Activated naive CD4-positive, alpha-beta T cell treated with anti-CD3 and anti-CD28 coated beads, Interleukin-2, amount 50 U/mL, for 72 hours (primary cell): ENCODE measurements at places on chromosomes 1 and 21.
A peak's percentile ranks its signal among the peaks of the same experiment; 100 is the strongest.

GRCh38 chr1:160205242-160206035 is at the start of gene PEA15:
PEA15 (plus strand) TSS chr1:160205384; CDS start chr1:160211545, 6,161 bp downstream.
- peak; percentile 65 for DNase-seq

GRCh38 chr1:63969441-63969901 is 195.7 kb downstream of the ROR1 start:
- DNase-seq: no peak

GRCh38 chr1:247300491-247301175 is 31.0 kb downstream of the ZNF496 start:
- no peak for DNase-seq

- DNase-seq: peak; percentile 44
These were observed 3.7 kb downstream of the TCHH start for GRCh38 chr1:152111515-152111968.

DNA sequence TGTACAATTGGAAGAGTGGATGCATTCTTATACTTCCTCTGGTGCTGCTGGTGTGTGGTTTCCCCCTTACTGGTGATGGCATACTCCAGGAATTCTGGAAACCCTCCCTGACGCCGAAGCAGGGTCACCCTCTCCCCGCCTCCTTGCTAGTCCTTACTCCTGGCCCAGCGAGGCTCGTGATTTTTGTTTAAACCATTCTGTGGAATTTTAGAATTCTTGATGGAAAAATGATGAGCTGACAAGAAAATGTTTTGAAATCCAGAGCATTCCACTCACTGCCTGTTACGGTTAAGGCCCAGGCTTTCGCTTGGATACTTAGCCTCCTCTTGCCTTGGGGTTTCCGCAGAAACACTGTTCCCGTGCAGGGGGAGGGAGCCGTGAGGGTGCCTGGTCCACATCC is 41.1 kb downstream of the IL6R start:
- DNase-seq: no peak

DNA sequence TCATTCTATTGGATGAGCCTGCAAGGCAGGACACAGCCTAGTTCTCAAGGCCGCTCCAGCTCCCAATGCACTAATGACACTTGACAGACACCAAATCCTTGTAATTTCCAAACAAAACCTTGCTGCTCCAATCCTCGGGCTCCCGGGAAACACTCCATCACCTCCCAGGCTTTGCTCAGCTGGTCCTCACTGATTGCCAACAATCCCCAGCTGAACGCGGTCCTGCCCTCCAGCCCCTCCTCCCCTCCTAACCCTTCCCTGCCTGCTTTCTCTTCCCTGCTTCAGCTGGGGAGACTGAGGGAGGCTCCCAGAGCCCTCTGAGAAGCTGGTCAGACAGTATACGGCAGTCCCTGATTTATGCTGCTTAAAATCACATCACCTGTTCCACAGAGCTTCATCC is 114.4 kb upstream of the TNR start:
- no peak for DNase-seq

- no peak for DNase-seq
These were observed 40.6 kb downstream of the EEIG2 start for GRCh38 chr1:108600504-108600903.

DNA sequence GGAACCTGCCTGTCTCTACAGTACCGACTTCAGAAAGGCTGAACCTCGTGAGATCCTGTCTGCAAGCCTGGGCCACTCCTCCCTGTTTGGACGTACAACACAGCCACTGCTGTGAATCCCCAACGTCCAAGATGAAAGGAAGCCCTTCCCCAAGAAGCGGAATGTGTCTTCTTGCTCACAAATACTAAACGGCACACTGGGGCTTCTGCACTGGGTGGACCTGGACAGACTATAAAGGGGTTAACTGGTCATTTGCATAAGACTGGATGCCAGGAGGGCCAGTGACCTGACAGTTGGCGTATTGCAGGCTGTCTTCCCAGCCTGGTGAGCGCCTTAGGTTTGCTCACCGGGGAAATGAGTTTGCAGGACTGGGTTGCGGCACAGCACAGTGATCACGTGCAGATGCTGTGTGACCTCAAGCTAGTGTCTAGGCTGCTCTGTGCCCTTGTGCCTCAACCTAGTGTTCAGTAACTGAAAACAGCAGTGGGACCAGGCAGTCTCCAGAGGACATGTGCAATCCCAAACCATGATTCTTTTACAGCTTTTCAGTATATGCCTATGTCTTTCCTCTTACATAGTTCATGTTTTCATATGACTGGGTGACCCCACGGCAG is 19.5 kb upstream of the AJAP1 start:
- no peak for DNase-seq

DNA sequence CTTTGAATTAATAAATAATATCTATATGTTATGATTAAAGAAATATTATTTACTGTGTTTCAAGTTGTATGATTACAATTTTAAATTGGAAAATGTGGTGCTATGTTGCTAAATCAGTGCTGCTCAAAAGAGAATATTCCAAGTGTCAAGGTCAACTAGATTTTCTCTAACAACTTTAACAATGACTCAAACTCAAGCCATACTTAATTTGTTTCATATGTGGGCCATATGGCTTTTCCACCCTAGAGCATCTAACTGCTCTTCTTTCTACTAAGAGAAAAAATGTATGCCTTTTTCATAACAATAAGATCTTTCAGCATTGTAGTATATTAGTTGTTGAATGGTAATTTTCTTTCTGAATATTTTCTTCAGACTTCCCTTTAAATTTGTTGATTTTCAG is 8.3 kb upstream of the SYT14 start:
- DNase-seq: no peak

DNA sequence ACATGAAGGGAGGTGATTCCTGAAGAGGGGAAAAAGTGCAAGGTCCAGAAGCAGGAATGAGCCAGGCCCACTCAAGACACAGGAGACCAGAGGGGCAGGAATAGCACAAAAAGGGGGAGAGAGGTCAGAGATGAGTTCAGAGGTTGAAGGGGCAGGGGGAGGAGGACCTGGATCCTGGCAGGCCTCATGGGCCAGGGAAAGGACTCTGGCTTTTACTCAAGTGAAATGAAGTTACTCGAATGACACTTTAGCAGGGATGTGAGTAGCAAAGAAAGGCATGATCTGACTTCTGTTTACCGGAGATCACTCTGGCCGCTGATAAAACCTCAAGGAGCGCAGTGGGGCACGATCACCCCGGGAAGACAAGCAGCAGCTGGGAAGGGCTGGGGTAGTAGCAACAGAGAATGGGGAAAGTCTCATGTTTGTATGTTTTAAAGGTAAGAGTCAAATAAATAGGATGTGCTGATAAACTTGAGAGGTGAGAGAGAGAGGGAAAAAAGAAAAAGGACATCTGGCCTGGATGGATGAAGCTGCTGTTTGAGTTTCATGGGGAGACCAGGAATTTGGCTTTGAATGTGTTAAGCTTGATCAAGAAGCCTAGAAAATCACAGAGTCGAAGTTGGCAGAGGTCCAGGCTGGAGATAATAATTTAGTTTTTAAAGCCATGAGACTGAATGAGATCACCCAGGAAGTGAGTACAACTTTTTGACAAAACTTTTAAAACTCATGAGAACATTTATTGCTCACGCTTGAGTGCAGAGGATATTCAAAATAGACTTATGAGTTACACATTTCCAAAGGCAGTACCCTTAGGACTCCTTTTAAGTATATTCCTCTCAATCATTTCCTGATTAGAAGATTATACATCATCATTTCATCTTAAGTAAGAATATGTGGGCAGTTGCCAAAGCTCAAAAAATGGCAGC is 156.0 kb downstream of the RERE start:
- DNase-seq: peak; percentile 38

- DNase-seq: no peak
These were observed 853.8 kb downstream of the USP25 start for GRCh38 chr21:16583556-16583955.

- no peak for DNase-seq
These were observed 1.5 kb downstream of the FPGT start for GRCh38 chr1:74199504-74199903.

DNA sequence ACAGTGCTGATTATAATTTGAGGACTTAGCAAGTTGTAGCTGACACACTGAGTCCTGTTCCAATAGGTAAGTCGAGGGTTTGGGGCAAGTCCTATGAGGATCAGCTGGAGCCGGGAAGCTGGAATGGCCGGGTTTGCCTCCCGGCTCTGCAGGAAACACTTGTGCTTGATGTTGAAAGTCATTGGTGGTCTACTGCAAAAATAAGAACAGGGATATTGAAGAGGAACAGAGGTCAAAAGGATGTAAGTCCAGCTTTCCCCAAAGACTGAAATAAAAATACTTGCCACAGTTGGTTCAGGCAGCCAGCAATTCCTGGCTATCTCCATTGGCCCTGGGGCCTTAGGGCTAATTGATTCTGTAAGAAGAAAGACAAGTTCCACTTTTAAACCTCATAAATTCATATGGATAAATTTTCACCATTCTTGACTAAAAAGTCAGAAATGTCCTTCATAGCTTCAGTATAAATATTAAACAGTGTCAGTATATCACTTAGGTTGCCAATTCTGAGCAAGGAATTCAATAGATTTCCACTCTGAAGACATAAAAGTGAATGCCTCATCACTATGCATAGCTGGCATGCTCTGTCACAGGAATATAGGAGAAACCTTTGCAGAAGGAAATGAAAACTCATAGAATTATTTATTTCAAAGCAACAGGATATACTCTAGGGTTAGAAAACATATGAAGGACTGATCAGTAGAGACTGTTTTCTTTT is 165.2 kb downstream of the AK5 start:
- DNase-seq: no peak

DNA sequence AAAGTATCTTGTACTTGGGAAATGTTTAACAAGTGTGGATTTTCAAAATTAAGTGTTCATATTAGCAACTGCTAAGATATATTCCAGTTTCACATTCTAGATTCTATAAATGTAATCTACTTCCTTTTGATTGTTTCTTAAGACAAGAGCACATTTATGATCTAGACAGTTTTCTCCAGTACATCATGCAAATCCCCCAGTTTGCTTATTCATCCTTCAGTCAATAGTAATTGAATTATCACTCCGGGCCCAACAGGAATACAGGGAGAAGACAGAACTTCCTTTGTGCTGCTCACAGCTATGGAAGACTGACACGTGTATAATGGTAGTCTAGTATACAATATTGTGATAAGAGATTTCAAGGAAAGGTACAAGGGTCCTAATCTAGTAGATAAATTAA is 14.5 kb downstream of the PLA2G4A start:
- DNase-seq: no peak

DNA sequence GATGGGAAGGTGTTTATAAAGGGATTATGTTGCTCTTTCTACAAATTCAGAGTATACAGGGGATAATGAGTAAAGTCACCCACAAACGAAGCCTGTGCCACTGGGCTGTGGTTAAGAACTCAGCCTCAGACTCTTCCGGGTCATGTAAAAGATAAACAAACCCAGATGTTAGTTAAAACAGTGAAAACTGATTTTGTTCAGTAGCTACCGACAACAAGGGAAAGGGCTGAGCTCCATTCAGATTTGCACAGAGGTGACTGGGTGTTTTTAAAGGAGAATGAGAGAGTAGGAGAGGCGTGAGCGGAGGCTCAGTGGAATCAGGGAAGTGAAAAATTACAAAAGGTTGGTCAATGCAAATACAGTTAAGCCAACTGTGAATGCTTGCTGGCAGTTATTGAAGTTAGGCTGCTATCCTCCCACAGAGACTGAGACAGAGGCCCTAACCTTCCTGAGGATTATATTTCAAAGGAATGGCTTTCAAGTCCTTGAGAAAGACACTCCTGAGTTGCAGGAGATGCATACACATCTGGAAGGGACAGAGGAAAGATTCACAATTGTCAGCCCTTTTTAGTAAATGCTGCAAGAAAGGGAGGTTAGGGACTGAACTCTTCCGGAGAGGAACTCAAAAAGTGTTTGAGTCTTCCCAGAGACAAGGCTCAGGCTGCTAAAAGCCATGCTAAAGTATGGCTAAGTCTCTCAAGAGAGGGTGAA is 29.9 kb upstream of the SAMD13 start:
- DNase-seq: no peak

- no peak for DNase-seq
These were observed 169.1 kb upstream of the SYT6 start for GRCh38 chr1:114322734-114323133.

DNA sequence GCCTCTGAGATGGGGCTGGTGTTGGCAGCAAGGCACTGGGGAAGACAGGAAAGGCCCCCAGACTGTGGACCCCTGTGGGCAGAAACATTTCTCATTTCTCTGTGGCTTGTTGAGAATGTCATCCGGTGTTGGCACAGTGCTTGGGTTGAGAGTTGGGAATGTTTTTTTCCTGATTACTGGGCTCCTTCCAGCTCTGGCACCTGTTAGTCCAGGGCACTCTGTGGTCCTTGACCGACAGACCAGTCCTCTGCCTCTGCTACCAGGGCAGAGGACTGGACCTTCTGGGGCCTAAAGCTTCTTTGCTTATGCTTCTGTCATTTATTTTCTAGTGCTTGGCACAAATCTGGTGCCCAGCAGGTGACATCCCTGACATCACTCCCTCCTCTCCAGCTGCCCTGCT is 4.8 kb upstream of the SPRR5 start:
- DNase-seq: no peak

- DNase-seq: no peak
These were observed 21.0 kb downstream of the SLC37A1 start for GRCh38 chr21:42534421-42535378.

DNA sequence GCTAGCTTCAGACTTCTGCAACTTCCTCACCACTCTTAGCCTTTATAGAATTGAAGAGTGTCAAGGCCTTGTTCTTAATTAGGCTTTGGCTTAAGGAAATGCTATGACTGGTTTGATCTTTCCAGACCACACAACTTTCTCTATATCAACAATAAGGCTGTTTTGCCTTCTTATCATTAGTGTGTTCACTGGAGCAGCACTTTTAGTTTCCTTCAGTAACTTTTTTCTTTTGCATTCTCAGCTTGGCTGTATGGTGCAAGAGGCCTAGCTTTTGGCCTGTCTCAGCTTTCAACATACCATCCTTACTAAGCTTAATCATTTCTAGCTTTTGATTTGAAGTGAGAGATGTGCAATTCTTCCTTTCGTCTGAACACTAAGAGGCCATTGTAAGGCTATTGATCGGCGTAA is 8.6 kb downstream of the PRKACB start:
- DNase-seq: peak; percentile 21

DNA sequence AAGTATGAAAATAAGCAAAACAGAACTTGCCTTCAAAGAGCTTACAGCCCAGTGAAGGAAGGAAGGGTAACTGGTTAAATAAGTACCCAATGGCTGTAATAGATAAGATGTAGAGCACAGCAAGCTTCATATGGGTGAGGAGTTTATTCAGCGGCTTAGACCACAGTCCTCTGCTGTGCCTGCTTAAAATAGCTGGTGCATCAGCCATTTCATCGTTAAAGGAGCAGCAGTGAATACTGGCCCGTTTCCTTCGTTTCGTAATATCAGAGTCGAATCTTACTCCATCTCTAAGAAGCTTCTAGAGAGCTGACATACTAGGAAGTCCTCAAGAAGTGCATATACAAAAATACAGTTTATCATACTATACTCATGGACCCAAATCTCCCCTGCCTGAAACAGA is 286.5 kb downstream of the NFIA start:
- no peak for DNase-seq

GRCh38 chr1:97745912-97746311 is 174.9 kb downstream of the DPYD start:
- no peak for DNase-seq

GRCh38 chr1:70315782-70316181 is 38.7 kb downstream of the ANKRD13C start:
- no peak for DNase-seq
